GM13976 (cell line): ENCODE measurements at places on chromosomes 2 and 18.

DNA sequence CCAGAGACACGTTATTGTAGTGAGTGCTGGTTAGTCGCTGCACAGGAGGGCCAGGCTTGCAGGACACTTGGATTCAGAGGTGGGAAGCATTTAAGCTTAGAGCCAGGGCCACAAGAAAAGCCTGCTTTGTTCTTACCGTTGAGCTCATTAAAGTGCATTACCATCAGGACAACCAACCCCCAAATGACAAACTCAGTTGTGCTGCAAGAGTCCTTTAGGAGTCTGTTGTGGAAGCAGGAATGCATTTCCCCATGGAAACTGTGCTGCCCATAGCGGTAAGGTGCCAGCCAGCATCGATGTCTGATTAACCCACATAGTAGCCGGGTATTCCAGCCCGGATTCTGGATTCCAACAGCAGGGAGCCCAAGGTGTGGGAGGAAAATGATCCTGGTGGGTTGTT, 23.4 kb upstream of the REEP1 start:
- no peak for DNase-seq

GRCh38 chr2:99656994-99657393, 167.2 kb upstream of the REV1 start:
- DNase-seq = no peak

GRCh38 chr18:53752781-53753367, 471.6 kb downstream of the MBD2 start:
- DNase-seq = no peak

DNA sequence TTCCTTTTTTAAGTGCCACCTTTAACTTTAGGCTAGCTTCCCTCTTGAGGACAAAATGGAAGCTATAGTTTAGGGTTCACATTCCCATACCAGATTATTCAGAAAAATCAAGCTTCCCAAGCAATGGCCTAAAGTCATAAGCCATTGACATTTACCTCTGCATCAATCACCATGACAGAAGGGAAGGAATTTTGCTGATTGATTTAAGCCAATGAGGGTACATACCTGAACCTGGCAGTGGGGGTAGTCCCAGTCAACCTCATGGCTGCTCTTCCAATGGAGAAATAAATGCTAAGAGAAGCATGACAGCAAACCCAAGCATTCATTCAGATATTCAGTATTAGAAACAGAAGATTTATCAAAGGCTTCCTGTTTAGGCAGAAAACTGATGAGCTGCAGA, 128.4 kb upstream of the CREB1 start:
- DNase-seq = no peak

DNA sequence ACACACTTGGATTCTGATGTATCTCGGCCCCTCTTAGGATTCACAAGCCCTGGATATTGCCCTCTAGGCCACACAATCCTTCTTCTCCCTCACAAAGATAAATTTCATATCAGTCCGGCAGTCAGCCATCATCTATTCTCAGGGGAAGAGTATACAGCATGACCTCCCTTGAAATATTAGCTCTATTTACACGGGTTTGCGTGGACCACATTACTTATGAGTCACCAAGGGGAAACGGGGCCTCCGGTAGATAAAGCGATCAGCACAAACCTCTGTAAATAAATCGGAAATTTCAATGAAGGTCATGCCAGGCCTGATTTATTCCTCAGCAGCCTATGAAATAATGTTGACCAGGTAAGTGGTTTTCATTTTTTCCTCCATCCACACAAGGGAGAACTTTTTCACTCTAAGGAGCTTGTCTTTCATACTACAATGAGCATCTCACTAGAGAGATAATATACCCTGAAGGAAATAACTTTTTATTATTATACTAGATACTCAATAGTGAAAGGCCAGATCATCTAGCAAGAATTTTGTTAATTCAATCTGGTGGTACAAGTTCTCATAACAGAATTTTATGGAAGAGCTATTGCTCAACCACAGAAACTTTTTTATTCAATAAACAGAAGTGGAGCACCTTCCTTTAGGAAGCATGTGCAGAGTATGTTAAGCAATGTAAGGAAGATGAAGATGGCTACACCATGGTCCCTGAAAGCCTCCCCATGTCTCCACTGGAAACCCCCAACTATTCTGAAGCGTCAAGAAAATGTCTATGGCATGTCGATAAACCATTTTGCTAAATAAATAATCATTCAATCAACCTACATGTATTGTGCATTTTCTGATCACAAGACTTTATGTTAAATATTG, 125.2 kb upstream of the PIK3C3 start:
- DNase-seq = no peak

DNA sequence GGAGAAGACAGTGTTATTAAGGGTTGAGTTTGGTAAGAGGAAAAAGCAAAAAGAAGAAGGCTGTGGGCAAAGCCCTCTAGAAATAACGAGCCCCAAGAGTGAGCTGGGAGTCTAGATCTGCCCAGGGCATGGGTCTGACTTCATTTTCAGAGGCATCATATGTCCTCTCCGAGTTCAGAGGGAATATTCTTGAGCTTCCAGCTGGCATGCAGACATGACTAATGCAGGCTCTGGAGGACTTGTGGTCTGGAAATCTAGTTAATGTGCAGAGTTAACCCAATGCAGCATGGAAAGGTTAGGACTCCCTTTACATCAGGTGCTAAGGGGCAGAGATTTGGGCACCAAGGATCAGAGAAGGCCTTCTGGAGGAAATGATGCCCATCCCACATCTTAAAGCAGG, 7.3 kb downstream of the ACMSD start:
- DNase-seq = no peak

- DNase-seq = no peak
Observed at GRCh38 chr18:39057423-39058064, 1491.9 kb upstream of the CELF4 start.

DNA sequence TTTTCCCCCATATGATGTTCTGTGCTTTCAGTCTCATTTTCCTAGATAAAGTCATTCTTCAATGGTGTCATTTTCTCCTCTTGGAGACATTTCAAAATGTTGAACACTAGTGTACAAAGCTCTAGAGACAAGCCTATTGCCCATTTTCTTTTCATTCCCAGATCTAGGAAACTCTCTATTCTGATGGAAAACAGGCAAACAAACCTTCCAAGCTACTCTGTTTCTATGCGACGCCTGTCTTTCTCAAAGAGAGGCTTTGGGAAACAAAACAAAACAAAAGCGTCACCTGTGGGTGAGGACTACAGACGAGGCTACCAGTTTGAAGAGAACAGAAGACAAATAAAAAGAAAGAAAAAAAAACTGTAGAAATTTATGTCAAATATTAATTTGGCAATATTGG, 311.0 kb downstream of the CBLN2 start:
- no peak for DNase-seq

GRCh38 chr2:164875334-164876205, 33.9 kb upstream of the COBLL1 start:
- no peak for DNase-seq

DNA sequence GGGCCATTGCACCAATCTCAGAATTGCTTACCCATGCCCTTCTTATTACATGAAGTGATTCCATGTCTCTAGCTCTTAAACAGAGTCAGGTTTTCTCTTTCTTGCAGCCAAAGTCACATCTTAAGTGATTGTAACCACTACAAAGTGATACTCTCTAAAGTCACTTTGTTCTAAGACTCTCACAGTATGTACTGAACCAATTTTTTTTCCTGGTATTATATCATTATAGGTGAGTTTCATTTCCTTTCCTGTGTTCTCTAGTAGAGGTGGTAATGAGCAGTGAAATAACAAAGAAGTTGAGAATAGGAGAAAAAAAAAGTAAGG, 66.3 kb upstream of the DARS1 start:
- DNase-seq = no peak

DNA sequence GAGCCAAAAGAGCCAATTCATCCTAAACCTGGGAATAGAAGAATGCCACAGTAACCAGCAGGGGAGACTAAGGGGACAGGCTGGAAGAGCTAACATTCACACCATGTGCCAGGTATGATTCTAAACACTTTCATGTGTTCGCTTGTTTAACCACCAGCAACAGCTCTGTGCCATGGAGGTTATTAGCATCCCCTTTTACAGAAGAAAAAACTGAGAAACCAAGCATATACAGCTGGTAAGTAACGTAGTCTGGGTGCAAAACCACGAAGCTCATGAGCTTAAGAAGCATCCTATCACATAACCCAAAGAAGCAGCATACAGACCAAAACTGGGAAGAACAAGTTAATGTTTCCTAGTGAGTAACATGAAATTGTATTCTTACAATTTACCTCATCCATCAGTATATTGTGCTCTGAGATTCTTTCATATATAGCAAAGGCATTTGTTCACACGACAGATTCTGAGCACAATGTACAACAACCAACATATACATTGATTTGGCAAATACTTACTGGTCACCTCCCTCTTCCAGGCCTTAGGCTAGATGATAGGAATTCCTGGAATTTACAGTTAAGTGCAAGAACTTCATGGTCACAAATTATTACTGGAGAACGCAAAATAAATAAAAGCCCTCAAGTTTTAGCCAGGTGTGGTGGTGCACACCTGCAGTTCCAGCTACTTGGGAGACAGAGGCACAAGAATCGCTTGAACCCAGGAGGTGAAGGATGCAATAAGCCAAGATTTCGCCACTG, 36.5 kb upstream of the HNRNPA3 start:
- DNase-seq = no peak

DNA sequence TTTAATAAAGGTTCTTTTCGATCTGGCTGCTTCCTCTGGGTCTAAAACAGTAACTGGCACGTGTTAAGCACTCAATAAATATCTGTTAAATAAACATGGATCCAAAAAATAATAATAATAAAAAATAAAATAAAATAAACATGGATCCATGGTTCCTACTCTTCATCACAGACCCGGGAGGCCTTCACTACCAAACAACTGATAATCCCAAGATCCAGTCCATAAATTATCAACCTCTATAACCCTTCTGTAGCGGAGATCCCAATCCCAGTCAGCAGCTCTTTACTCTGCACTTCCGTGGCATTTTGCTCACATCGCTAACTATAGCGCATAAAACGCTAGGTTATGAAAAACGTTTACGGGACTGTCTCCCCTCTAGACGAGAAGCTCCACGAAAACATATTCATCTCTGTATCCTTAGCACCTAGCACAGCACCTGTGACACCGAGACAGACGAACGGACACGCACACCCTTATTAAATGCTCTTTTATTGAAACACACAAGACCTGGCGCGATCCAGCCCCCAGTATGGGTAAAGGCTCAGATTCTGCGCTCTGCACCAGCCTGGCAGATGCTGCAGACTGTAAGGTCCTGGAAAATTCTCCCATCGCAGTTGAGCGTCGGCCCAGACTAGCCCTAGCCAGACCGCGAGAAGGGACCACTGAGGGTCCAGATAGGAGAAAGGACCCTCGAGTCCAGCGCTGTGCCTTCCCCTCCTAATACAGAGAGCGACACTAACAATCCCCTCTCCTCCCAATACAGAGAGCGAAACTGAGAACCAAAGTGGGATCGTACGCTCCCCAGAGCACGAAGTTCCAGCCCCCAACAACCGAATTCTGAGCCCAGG, 770 bp downstream of the NBAS start:
- DNase-seq = peak; percentile 24

- no peak for DNase-seq
Observed at GRCh38 chr2:240168041-240168440, 27.6 kb upstream of the OTOS start.

- peak; percentile 71 for DNase-seq
Observed at GRCh38 chr18:63074981-63075404, 244.6 kb downstream of the BCL2 start.

GRCh38 chr2:17166506-17166905, 351.7 kb downstream of the RAD51AP2 start:
- no peak for DNase-seq

GRCh38 chr2:62456721-62457539, 49.1 kb downstream of the TMEM17 start:
- peak; percentile 91 for DNase-seq

DNA sequence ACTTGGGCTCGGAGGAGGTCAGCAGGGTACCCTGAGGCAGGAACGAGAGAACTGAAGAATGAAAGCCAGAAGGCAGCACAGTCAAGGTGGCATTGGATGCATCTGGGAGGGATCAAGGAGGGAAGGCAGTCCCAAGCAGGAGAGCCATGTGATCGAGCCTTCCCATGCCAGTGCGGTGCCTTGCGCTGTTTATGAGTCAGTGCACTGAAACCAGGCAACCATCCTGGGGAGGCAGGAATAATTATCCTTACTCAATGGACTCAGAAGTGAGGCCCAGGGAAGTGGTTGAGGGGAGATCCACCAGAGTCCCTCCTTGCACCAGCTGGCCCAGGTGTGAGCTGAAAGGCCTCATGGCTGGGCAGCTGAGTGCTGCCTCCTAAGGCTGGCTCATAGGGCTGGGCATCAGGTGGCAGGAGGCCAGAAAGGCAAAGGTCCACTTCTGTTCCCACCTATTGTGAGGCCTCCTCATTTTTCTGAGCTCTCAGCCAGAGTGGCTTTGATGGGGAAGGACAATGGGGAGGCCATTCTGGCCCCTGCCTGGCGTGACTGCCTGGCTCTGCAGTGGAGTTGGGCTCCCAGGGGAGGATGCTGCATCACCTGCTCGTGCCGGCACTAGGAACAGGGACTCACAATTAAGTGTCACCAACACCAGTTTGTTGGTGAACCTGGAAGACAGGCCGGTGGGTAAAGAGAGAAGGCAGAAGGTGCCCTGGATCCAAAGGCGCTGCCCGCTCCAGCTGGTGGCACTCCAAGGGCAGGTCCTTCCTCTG, 82.3 kb downstream of the TFCP2L1 start:
- DNase-seq = no peak

DNA sequence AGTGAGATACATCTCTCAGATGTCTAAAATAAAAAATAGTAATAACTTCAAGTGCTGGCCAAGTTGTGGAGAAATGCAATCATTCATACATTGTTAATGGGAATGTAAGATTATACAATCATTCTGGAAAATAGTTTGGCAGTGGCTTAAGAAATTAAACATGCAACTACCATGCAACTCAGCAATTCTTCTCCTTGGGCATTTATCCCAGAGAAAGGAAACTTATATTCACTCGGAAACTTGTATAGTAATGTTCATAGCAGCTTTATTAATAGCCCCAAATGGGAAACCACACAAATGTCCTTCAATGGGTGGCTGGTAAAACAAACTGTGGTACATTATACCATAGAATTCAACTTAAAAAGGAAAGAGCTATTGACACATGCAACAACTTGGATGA, 274.0 kb upstream of the SPRED2 start:
- no peak for DNase-seq

- DNase-seq = no peak
Observed at GRCh38 chr2:116696223-116696622, 1118.3 kb upstream of the DDX18 start.

GRCh38 chr2:72292433-72292832, 144.8 kb upstream of the CYP26B1 start:
- DNase-seq = no peak
